ENCODE measurements at places on chromosomes 13 and 19.

DNA sequence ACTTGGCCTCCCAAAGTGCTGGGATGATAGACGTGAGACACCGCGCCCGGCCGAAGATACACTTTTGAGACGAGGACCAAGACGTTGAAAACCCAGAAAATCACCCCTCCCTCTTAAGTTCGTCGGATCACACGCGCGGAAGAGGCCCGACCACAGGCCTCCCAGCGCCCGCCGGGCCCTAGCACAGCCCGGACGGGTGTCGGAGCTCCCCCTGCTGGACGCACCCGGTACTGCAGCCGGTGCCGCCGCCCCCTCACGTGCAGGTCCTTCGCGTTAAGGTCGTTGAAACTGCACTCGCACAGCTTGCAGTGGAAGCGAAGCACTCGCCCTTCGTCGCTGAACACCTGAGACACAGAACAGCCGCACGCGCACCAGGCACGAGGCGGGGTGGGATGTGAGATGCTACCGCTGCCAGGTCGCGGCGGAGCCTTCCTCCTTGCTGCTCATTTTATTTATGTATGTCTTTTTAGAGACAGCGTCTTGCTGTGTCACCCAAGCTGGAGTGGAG lies 35.7 kb upstream of the MATK start:
- no peak for DNase-seq

DNA sequence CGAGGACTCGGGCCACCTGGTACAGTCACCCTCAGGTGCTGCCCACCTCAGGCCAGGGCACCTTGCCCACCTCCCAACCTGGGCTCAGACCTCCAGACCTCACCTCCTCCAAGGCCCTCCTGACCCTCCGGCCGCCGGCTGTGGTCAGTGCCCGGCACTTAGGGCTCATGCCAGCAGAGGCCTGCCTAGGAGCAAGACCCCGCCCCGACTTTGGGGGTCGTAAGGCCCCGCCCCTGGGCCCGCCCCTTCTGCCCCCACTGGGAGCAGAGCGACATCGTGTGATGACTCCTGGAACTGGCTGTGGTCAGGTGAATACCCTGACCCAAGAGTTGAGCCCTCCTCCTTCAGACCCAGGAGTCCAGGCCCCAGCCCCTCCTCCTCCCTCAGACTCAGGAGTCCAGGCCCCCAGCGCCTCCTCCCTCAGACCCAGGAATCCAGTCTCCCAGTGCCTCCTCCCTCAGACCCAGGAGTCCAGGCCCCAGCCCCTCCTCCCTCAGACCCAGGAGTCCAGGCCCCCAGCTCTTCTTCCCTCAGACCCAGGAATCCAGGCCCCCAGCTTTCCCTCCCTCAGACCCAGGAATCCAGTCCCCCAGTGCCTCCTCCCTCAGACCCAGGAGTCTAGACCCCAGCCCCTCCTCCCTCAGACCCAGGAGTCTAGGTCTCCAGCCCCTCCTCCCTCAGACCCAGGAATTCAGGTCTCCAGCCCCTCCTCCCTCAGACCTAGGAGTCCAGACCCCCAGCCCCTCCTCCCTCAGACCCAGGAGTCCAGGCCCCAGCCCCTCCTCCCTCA lies at the start of gene SBK2:
Gene SBK2 (minus strand): TSS at position 183 of the 790 bp plus-strand sequence. CDS start 839 bp downstream, outside the sequence.
- DNase-seq, result no peak

DNA sequence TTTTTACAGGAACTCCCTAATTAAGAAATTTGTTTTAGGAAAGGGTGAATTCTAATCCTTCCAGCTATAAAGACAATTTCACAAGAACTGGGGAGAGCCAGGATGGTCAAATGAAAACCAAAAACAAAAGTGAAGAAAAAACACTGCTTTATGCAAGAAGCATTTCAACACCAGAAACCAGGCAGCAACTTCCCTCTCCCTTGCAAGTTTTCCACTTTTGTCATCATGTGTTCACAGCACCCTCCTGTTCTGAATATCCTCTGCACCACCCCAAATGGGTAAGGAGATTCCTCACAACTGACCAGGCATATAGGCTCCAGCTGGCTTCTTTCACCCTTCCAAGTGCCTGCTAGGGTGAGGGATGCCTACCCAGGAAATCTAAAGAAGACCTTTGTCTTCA lies 328.1 kb downstream of the TBC1D4 start:
- no peak for DNase-seq

DNA sequence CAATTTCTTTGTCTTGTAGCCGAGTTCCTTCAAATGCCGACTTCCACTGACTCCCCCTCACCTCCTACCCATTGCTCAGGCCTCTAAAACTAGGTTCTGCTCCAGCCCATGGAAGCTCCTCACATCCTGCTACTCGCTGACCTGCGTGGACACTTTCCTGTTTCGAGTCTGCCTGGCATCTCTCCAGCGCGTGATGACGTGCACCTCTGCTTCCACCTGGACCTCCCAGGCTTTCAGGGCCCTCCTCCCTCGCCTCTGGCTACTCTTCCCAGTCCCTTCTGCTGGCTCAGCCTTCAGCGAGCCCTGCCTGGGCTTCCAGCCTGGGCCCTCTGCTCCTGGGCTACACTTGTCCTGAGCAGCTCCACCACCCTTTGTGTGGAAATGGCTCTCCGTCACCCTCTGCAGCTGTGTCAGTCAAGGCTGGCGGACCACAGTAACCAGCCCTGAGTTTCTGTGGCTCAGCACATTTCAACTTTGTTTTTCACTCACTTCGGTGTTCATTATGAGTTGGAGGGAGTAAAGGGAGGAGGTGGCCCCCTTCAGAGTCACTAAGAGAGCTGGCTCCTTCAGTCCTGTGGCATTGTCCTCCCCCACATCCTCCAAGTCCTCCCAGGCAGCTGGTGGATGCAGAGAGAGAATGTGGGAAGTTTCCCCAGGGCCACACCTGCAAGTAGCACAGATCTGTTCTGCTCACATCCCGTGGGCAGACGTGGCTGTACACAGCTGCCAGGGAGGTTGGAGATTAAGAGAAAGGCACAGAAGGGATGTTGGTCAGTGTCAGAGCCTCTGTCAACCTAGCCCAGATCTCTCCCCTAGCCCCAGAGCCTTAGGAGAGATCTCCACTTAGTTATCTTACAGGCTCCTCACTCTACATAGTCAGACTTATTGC lies 49.4 kb downstream of the SERP2 start:
- no peak for DNase-seq

- no peak for DNase-seq
Observed at GRCh38 chr13:59774491-59774971, 389.2 kb downstream of the DIAPH3 start.

DNA sequence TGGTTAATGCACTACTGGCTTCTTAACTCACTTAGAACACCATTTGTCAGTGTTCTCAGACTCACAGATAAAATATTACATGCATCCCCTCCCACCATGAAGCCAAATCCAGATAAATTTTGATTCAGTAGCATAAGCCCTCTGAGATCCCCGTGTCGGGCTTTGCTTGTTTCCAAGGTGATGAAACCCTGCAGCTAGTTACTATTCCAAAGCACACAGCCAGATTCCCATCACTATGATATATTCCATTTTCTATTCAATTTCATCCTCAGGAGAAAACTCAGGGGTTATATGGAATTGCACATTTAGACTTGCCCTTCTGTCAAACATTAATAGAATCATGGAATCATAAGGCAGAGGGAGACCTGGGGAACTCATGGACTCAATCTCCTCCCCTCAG lies 9.4 kb upstream of the FAM124A start:
- no peak for DNase-seq

GRCh38 chr13:102771298-102772041 lies 2.1 kb downstream of the TEX30 start:
- DNase-seq, result no peak

- DNase-seq, result no peak
Observed at GRCh38 chr13:113466383-113466782, 13.1 kb upstream of the ADPRHL1 start.

- no peak for DNase-seq
Observed at GRCh38 chr19:1063909-1064660, 2.9 kb upstream of the ARHGAP45 start.

GRCh38 chr13:26372747-26373146 lies 118.8 kb downstream of the CDK8 start:
- DNase-seq, result no peak

GRCh38 chr19:28324275-28325060 lies 888.5 kb downstream of the UQCRFS1 start:
- DNase-seq, result no peak

DNA sequence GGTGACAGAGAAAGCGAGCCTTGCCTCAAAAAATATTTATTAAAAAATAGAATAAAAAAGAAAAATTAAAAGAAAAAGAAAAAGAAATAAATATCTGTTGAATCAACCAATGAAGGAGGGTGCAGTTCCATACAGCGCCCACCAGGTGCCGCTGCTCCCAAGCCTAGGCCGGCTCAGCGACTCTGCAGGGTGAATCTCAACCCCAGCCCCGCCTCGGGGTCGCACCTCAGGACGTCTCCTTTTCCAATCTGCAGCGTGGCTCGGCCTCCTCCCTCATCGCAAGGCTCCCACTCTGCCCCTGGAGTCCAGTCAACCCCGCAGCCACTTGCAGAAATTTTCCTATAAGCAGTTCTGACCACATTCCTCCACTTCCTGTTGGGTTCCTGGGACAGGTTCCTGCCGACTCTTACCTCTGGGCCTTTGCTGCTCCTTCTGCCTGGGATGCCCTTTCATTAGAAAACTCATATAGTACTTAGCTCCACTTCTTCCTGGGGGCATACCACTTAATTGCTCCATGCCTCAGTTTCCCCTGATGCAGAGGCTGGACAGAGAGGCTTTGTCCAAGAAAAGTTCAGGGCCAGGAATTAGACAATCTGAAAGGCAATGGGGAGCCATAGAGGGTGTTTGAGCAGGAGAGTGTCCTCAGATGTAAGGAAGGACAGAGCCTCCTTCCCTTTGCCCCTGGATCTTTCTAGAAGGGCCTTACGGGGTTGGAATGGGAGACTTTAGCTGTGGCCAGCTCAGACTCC lies 24.3 kb downstream of the NFILZ start:
- peak; percentile 33 for DNase-seq

GRCh38 chr19:10122045-10122444 lies 2.3 kb upstream of the EIF3G start:
- DNase-seq, result no peak

- DNase-seq, result no peak
Observed at GRCh38 chr19:35715981-35716800, 1.6 kb upstream of the KMT2B start.

- DNase-seq, result no peak
Observed at GRCh38 chr13:103178986-103179943, 113.0 kb upstream of the SLC10A2 start.

DNA sequence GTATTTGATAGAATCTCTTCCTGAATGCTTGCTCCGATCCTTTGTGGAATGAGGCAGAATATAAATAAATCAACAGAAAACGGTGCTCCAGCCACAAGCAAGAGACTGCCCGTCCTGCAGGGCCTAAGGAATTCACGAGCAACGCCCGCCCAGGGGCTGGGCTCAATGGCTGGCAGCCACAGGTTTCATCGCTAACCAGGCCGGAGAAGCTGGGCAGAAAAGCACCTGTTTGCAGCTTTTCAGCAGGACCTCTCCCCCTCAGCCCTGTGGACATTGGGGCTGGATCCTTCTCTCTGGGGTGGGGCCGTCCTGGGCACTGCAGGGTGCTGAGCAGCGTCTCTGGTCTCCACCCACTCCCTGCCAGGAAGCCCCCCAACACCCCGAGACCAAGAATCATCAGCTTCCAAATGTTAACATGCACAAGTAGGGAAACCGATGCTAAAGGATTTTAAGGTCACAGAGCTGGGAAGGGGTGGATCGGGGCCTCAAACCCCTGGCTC lies 102.5 kb downstream of the GADD45B start:
- peak; percentile 12 for DNase-seq

DNA sequence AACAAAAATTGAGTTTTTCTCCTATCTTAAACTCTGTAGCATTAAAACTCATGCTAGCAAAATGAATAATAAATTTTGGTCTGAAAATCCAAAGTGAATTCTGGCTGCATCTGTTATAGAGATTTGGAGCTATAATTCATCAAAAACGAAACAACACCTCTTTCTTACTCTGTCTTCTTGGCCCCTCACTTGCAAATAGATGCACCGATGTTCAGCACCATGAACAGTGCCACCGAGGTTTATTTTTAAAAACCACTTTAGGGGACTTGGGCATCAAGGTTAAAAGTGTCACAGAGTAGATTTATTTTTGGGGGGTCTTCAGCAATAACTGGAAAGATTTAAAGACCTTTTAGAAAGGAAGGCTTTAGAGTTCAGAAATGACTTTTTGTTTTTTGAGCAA lies 26.1 kb upstream of the EID2 start:
- no peak for DNase-seq

- peak; percentile 20 for DNase-seq
Observed at GRCh38 chr13:42333613-42334328, 61.8 kb downstream of the AKAP11 start.

- DNase-seq, result no peak
Observed at GRCh38 chr19:572743-573518, 535 bp downstream of the BSG start.

DNA sequence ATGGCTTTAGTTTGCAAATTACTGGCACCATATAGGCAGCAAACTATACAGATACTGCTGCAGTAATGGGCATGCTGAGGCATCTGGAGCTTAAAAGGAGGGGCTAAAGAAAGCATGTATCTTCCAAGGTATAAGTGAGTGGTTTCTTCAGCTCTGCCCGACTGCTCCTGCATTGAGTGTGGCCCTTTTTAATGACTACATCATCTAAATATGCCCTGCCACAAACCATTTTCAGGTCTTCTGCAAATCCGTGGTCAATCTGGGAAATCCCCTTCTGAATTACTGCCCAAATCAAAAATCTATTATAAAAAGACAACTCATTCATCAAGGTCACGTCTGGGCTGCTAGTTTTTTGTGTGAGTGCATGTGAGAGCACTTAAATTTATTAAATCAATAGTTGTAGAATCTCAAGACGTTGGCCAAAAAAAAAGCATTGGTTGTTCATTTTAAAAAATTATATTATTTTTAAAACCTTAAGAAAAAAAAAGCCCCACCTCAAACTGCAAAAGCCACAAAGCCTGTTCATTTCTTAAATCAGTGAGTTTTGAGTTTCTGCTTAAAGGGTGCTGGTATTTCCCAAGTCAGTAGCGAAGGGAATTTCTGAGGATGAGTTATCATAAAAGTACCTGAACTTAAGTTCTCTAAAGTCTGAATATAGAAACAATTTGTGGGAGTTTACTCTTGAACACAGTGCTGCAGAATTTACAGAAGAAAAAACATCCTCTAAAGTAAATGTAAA lies 16.3 kb downstream of the LCP1 start:
- DNase-seq, result no peak

- no peak for DNase-seq
Observed at GRCh38 chr13:114268344-114269280, 12.8 kb upstream of the UPF3A start.

- no peak for DNase-seq
Observed at GRCh38 chr13:51269039-51269438, 46.8 kb downstream of the FAM124A start.

Data from Panc1 (cell line).